NCI-H1048 (cell line): ENCODE measurements at places on chromosomes 16 and 17.

DNA sequence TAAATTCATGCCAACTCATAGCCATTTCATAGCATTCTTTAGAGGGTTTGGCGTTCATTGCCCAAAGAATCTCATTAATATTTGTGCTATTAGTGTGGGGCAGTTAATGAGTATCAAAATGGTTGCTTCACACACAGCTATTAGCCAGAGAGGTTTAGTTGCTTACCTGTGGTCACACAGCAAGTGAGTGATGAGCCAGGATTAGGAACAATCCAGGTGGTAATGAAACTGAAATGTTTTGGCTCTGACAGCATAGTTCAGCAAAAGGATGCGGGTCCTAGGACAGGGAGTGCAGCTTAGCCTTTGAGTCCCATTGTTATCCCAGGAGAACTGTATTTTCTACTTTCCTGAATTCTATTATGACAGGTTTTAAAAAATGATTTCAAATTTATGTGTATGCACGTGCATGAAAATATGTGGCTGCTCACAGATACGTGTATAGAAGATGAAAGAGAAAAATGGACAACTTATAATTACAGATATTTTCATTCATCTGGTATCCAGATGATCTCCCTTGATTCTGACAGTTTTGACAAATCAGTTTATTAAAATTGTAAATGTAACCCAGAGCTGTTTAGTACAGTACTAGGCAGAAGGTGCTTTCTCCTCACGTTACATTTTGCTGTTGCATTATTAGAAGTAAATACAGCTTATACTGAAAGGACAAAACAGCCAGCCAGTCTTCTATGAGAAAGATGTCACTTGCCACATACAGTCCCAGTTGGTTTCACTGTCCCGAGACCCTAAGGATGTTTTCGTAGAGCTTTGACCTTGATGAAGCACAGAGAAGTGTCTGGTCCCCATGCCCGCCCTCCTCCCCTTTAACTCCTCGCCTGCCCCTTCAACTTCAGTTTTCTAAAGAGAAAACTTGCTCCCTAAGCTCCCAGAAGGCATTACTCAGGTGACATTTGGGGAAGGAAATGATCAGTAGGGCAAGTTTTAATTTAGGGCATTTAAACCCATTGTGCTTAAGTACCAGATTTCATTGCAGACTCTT, 99.8 kb upstream of the TBX2 start:
- DNase-seq: no peak

- no peak for DNase-seq
Observed at GRCh38 chr17:1999557-2000251, 25.4 kb downstream of the RTN4RL1 start.

GRCh38 chr17:81812571-81813370, 8.8 kb downstream of the GCGR start:
- DNase-seq: no peak

DNA sequence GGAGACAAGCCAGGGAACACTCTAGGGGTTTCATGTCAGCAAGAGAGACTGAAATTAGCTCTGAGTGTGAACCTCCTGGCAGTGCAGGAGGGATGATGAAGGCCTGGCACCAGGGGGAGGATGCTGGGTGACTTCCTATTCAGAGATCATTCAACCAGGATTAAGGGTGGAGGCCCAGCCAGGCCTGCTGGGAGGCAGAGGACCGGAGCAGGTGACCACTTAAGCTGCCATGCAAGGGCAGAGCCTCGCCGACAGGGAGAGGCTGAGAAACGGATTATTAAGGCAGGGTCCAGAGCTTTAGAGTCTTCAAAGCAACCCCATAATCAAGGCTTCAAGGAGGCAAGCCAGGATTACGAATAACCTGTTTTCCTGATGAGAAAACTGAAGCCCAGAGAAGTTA, 10.6 kb upstream of the SRCIN1 start:
- no peak for DNase-seq

GRCh38 chr16:62969711-62970318, 933.6 kb upstream of the CDH8 start:
- DNase-seq: no peak

DNA sequence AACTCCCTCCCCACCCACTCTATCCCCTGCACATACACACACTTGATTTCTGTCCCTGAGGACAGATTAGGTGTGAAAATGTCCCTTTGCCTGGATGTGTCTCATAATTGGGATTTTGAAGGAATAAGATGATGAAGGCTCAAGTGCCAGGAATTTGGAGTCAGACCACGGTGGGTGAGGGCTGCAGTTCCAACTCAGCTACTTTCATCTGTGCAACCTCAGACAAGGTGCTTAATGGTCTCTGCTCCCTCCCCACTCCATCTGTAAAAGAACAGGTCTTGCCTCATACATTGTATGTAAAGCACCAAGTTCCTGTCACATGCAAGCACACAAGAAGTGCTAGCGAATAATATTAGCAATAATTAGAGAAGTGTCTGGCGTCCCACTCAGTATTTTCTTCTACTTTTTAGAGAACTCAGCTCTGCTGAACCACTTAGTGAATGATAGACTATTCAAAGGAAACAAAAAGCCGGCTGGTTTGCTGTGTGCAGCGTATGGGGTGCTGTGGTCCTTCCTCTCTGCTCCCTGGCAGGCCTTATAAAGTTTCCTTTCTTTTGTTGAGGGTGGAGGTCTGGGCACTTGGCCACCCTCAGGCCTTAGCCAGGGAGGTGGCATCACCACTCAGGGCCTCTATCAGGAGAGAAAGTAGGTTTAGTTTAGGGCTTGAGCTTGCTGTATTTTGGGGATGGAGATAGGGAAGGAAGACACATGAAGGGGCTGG, 6.4 kb downstream of the TBX4 start:
- no peak for DNase-seq

DNA sequence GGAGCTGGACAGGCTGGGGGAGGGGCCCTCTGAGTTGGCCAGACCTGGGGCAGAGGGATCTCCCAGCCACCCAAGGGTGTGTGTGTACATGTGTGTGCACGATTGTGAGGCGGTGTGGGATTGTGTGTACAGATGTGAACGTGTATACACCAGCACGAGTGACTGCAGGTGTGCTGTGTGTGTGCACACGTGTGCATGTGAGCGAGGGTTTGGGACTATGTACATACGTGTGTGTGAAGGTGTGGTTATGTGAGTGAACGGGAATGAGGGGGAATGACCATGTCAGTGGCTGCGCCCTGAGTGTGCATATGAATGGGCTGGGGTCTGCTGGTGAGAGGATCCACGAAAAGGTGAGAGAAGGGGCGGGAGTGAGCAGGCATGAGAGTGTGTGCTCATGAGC, 22.4 kb upstream of the TAC4 start:
- DNase-seq: no peak

GRCh38 chr17:19248928-19249574, 11.9 kb downstream of the EPN2 start:
- no peak for DNase-seq

DNA sequence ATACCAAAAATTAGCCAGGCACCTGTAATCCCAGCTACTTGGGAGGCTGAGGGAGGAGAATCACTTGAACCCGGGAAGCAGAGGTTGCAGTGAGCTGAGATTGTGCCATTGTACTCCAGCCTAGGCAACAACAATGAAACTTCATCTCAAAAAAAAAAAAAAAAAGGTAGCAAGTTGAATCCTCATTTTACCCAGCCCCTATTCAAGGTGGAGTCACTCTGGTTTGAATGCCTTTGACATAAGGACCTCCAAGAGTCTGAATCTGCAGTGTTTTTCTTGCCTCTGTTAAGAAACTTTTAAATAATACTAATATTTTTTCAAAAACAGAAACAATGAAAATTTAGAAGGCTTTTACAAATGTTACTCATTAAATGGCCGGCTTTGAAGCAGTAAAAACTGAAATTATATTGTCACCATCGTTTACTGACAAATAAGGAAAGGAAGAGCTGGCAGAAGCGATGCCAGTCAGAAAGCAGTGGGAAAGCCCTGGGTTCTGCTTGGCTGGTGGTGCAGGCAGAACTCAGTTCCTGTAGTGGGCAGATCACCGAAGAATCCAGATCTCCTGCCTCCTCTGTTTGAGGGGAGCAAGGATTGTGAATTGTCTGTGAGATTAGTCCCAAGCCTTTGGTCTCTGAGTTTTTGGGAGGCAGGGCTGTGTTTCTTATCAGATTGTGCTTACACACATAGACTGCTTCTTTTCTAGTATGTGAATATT, 99.7 kb upstream of the HAS3 start:
- no peak for DNase-seq

DNA sequence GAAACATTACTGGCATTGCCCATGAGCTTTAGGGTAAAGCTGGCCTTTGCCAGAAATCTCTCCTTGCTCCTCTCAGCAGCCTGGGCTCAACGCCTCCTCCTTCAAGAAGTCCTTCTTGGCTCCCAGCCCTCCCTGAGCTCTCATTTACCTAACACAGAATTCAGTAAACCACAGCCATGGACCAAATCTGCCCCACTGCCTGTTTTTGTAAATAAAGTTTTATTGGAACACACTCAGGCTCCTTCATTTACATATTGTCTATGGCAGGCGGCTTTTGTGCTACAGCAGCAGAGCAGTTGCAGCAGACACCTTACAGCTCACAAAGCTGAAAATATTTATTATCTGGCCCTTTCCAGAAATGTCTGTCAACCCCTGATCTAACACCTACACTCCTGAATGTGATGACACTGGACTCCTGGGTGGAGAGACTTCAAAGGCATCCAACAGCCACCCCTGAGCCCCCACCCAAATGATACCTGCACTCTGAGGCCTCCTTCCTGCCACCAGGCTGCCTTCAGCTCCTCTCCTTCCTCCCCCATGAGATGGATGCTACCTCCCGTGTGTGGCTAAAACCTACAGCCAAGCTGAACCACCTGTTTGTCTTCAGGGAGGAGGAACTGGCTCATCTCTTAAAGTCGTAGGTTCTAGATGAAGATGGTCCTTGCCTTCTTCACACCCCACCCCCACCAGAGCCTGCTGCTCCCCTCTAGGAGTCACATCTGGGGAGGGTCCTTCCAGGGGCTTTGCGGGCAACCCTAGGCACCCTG, 41.6 kb downstream of the PIMREG start:
- DNase-seq: no peak

DNA sequence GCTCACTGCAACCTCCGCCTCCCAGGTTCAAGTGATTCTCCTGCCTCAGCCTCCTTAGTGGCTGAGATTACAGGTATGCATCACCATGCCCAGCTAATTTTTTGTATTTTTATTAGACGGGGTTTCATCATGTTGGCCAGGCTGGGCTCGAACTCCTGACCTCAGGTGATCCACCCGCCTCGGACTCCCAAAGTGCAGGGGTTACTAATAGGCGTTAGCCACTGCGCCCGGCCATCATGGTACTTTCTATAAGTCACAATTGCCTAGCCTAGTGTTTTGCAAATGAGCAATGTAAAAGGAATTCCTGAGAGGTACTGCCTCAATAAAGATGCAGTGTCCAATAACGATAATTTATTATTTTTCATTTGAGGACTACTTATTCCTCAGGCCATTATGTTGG, 13.9 kb upstream of the PSMC3IP start:
- no peak for DNase-seq

DNA sequence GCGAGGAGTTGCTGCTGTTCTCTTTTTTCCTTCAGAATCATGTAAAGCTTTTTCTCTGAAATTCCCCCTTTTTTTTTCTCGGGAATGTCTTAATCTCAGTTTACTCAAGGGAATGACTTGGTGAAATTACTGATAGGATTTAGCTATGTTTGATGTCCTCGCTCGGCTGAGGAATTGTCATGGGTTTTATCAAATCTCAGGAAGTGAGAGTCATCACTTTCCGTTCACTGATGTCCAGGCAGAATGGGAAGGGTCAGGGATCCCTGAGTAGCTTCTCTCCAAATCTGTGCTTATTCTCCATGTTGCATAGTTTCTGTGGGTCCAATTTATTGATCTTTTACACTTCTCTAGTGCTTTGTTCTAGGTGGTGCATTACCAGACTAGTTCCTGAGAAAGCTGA, 6.3 kb downstream of the IGSF6 start:
- DNase-seq: no peak

GRCh38 chr16:83233153-83233552, 574.6 kb upstream of the HSBP1 start:
- DNase-seq: no peak

DNA sequence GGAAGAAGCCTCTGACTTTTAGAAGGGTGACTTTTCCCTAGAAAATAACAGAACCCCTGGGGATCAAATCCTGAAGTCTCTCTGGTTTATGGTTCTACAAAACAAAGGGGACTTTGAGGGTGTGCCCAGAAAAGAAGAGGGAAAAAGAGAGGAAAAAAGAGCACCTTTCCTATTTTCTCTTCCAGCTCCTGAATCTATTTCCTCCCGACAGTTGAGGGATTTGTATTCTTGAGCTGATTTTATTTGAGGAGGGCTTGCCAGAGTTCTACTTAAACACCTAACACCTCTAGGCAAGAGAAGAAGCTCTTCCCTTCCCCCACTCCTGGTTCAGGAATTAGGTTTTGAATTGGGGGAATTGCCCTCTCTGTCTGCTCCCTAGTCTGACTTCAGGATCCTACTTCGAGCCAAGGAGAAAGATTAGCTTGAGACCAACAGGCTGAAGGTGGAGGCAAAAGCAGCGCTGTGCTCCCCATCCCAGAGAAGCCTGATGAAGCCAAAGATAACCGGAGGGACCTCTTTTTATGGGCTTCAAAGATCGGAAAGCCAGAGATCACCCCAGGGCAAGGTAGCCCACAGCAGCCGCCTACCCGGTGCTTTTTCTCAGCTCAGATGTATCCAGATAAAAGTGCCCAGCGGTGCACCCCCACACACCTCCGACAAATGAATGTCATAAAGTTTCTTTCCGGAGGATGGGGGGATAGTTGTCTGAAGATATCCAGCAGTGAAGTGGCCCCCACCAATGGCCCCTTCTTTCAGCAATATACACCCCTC, 796 bp downstream of the HOXB3 start:
- no peak for DNase-seq

DNA sequence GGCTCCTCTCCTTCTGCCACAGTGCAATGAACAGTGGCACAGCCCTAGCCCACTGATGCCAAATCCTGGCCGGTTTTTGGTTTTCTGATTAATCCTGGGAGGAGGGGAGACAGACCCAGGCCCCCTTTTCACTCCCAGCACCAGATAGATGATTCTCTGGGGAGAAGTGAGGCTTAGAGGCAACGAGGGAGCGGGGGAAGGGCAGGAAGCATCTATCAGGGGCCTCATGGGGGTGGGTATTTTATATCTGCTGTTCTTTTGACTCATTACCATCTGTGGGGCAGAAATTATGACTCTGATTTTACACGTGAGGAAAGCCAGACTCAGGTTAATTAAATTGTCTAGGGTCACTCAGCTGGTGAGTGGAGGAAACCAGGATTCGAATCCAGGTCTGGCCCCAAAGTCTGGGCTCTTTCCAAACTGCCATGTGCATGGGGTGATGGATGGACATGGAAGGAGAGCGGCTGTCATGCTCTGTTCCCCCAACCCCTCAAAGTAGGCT, 79.4 kb downstream of the MRM1 start:
- DNase-seq: no peak

- DNase-seq: no peak
Observed at GRCh38 chr17:29178750-29179231, 1.4 kb downstream of the MYO18A start.

GRCh38 chr16:71569621-71570020, 7.3 kb downstream of the TAT start:
- no peak for DNase-seq

- DNase-seq: no peak
Observed at GRCh38 chr16:25550647-25551046, 141.1 kb upstream of the HS3ST4 start.

GRCh38 chr17:63364387-63364786, 81.7 kb downstream of the CYB561 start:
- DNase-seq: no peak

- no peak for DNase-seq
Observed at GRCh38 chr16:28274676-28275075, 17.6 kb upstream of the SBK1 start.
